ENCODE measurements at places on chromosomes 11 and 22. TPM values are rescaled to one million over a fixed set of nuclear protein-coding genes. Genes with fewer than 3 reads are reported as not detected.

The CNTN5 gene
- total RNA-seq = not detected

- DNase-seq = no peak
These were observed 22.0 kb upstream of the ISX start for GRCh38 chr22:35043934-35044319.

DNA sequence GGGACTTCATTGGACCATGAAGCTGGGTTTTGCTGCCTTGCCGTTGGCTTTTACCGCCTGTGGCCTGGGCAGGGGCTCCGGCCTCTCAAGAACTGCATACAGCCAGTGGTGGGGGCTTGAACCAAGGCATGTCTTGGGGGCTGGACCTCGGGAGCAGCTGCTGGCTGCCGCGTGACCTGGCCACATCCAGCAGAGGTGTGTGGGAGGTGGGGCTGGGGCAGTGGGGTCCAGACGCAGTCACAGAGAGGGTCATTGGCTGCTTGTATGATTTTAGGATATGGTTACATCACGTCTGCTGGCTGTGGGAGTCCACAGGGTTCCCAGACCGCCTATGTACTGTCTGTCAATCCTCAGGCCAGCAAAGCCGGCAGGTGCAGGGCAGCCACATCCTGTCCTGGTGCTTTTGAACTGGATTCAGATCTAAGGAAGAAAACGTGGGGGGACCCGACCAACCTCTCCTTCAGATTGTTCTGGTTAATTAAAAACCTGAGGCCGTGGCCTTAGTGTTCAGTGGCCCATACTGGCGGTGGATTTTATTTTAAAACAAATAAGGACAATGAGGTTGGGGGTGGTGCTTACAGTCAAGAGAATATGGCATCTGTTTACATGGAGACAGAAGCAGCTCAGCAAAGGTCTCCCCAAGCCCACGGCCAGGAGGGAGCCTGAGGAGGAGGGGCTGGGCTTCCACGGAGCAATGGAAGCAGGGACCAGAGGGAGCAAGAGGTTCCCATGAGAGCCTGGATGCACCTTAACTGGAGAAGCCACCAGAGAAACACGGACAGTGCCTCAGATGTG lies 426.0 kb downstream of the TBC1D22A start:
- DNase-seq = no peak

- DNase-seq = no peak
These were observed 175.2 kb downstream of the SBF2 start for GRCh38 chr11:10118865-10119264.

DNA sequence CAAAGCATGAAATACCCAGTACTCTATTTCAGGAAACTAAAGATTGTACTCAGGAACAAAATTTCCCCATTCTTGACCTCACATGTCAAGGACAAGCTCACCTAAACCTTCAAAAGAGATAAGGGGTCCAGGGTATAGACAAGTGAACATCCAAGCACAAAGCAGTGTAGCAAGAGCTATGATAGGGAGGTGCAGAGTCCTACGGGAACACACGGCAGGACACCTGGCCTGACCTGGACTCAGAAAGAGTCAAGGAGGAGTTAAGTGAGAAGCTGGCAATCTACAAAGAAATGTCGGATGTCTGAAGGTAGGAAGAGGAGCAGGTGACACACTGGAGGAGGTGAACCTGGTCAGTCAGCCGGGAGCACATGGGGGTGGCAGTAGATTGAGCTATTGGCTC lies 67.1 kb upstream of the LDLRAD3 start:
- no peak for DNase-seq

DNA sequence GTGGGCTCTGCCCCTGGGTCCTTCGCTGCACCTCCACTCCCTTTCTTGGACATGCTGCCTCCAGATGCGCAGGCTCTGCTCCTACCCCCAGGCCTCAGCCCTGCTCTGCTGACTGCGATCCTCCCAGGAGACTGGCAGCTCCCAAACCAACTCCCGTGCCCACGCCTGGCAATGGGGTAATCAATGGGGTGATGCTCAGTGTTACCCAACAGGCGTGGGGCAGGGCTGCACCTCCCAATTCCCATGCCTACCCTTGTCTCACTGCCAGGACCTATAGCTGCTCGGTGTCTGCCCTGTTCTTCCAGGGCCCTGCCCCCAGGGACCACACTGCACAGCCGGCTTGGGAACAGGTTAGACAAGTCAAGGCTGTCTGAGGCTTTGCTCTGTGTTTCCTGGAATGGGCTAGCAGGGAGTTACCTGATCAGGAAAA lies at the start of gene ALDH3B2:
ALDH3B2 (minus strand) TSS at position 182 of the 430 bp plus-strand sequence. CDS start 7,688 bp downstream, outside the sequence.
- no peak for DNase-seq

Measured in HFFc6 (cell line).